ENCODE measurements at places on chromosomes 1 and 21. TPM values are rescaled to one million over a fixed set of nuclear protein-coding genes. Genes with fewer than 3 reads are reported as not detected.

Gene TMPRSS3
- total RNA-seq: 47.6 TPM

Gene CORT
- 0.36 TPM for total RNA-seq

DNA sequence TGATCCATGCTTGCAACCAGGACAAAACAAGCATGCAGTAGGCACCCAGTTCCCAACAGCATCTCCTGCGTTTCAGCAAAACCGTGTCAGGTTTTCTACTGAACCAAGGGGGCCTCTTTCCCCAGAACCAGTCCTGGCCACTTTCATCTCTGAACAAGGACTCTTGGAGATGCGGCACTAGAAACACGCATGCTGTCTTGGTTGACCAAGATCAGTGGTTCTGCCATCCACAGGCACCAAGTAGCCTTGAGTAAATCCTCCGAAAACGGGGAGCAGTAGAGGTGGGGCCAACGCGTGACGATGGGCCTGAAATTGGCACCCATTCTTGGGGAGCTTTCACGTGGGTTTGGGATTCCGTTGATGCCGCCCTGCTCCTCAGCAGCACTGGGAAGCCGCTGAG lies 62.5 kb upstream of the AJAP1 start:
- DNase-seq: no peak

Gene OR14K1
- not detected for total RNA-seq

Gene HSF2BP
- total RNA-seq: 0.50 TPM

GRCh38 chr21:44305691-44306090 lies 5.8 kb downstream of the PFKL start:
- DNase-seq: no peak

- no peak for DNase-seq
Observed at GRCh38 chr1:101251504-101251903, 14.7 kb downstream of the S1PR1 start.

DNA sequence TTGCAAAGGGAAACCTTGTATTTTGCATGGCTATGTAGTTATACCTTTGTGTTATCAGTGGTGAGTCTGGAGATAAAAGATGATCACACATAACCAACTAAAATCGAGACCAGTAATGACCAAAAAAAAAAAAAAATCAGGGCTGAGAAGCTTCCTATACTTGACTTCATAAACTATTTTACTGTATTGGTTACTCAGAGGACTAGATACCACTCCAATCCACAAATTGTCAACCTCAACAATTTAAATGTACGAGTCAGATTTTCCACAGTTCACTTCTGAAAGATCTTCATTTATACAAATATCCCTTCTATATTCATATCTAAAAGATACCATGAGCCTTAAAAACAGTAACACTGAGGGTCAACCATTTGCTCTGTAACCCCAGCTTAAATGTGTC lies 71.7 kb downstream of the NRIP1 start:
- DNase-seq: no peak

Gene SLC27A3
- 5.9 TPM for total RNA-seq

Gene TSPEAR
- not detected for total RNA-seq

DNA sequence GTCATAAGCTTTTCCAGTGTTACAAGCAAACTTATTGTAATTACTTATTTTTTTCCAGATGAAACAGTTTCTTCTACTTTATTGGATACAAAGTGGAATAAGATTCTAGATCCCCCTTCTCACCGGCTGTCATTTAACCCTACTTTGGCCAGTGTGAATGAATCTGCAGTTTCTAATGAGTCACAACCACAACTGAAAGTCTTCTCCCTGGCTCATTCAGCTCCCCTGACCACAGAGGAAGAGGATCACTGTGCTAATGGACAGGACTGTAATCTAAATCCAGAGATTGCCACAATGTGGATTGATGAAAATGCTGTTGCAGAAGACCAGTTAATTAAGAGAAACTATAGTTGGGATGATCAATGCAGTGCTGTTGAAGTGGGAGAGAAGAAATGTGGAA lies 95.5 kb downstream of the ZFYVE9 start:
- DNase-seq: no peak

All from activated CD4-positive, alpha-beta memory T cell treated with anti-CD3 and anti-CD28 coated beads for 36 hours (primary cell).